Activated T-cell treated with anti-CD3 and anti-CD28 coated beads for 24 hours (primary cell): ENCODE measurements at places on chromosomes 6 and 20.

GRCh38 chr6:87653074-87653962 is 48.7 kb downstream of the AKIRIN2 start:
- no peak for DNase-seq

- no peak for DNase-seq
Measured at GRCh38 chr20:33875534-33876026, 64.4 kb downstream of the CHMP4B start.

GRCh38 chr6:104983776-104984175 is 26.9 kb downstream of the LIN28B start:
- DNase-seq, result no peak

- DNase-seq, result no peak
Measured at GRCh38 chr20:61840779-61841455, 224.8 kb downstream of the TAF4 start.

GRCh38 chr20:677957-678356 is 2.4 kb upstream of the SCRT2 start:
- DNase-seq, result no peak

DNA sequence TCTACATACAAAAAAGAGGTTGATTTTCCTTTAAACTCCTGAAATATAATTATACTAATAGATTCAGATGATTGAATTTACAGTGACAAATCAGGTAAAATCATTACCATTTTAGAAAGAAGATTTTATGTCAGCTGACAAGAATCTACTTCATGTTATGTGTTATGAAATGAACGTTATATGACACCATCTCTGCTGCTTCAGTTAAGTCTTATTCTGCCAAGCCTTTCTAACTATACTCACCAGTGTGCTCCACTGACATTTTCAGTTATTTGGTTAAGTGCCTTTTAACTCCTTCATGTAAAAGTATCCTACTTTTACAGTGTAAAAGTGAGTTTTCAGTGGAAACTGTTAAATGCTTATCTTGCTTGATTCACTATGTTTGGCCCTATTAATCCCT is 80.4 kb downstream of the RWDD2A start:
- DNase-seq, result no peak

GRCh38 chr6:13098793-13099570 is 229.4 kb downstream of the TBC1D7 start:
- DNase-seq, result no peak
